Left renal pelvis (tissue), 4 donors: ENCODE measurements at places on chromosomes 7 and 10. TPM values are rescaled to one million over a fixed set of nuclear protein-coding genes. Genes with fewer than 3 reads are reported as not detected.
A peak's percentile ranks its signal among the peaks of the same experiment; 100 is the strongest.

The EFCAB10 gene
- polyA plus RNA-seq, result 1.7 TPM

The TLX1 gene
- polyA plus RNA-seq, result not detected

The SRRM3 gene
- 2.2 TPM for polyA plus RNA-seq

The SLC26A3 gene
- 0.10 TPM for polyA plus RNA-seq

The PLEKHS1 gene
- 0.21 TPM for polyA plus RNA-seq

The MUC12 gene
- 0.46 TPM for polyA plus RNA-seq

The STRIP2 gene
- polyA plus RNA-seq, result 3.4 TPM

The ARHGAP19 gene
- 33.6 TPM for polyA plus RNA-seq

The KCND2 gene
- 12.5 TPM for polyA plus RNA-seq

The METTL27 gene
- 1.8 TPM for polyA plus RNA-seq

The SPAG6 gene
- polyA plus RNA-seq, result 0.29 TPM

The ZNF425 gene
- polyA plus RNA-seq, result 6.2 TPM

The FAM24B gene
- 7.2 TPM for polyA plus RNA-seq

The OR9A2 gene
- polyA plus RNA-seq, result not detected

The FFAR4 gene
- polyA plus RNA-seq, result 0.08 TPM

The CALCR gene
- polyA plus RNA-seq, result 0.76 TPM

The OR2A5 gene
- polyA plus RNA-seq, result 0.06 TPM

GRCh38 chr7:130927564-130927963 is 193.6 kb upstream of the KLF14 start:
- no peak for DNase-seq

DNA sequence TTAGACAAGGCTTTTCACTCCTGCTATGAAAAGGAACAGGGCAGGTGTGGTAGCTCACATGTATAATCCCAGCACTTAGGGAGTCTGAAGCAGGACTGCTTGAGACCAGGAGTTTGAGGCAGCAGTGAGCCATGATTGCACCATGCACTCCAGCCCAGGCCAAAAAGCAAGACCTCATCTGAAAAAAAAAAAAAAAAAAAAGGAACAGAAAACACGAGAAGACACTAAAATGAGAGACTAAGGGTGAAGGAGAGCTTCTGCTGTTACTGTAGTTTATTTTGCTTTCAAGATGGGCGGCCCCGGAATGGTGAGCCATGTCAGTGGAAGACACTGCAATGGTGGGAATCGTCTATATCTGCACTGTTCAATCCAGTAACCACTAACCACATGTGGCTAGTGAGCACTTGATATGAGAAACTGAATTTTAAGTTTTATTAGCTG is 9.9 kb downstream of the PIP4K2A start:
- DNase-seq, result no peak

GRCh38 chr7:120738816-120739215 is 119.1 kb downstream of the TSPAN12 start:
- no peak for DNase-seq

DNA sequence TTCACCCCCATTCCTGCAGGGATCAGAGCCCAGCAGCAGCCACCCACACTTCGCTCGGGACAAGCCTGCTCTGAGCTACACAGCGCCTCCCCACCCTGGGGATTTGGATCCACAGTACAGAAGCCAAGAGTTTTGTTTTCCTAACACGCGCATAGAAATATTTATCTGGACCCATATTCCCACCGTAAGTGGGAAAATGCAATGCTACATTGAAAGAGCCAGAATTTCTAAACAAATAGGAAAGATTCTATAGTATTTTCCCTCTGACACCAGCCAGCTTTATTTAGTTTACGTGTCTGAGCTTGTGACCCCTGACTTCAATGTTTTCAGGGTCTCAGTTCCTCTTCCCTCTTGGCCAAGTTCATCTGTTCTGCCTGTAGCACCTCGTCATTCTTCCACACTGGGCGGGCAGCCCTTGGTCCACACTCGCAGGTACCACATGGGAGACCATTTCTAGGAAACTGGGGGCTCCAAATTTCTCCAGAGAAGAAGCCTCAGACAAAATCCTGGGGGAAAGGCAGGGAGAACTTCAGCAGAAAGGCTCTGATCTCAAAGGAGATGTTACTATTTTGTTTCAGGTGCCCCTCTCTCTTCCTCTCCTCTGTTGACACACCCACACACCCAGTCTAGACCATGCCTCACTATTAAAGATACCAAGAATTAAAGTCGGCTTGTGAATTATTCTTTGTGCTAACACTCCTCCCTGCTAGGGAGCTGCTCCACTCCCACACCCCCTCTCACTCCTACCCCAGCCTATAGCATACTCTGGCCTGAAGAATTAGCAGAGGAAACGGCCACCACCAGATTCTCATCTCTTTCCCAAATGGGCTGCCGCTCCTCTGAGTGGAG is 116.0 kb upstream of the PCGF5 start:
- no peak for DNase-seq

GRCh38 chr10:48879451-48879850 is 60.2 kb downstream of the LRRC18 start:
- no peak for DNase-seq

DNA sequence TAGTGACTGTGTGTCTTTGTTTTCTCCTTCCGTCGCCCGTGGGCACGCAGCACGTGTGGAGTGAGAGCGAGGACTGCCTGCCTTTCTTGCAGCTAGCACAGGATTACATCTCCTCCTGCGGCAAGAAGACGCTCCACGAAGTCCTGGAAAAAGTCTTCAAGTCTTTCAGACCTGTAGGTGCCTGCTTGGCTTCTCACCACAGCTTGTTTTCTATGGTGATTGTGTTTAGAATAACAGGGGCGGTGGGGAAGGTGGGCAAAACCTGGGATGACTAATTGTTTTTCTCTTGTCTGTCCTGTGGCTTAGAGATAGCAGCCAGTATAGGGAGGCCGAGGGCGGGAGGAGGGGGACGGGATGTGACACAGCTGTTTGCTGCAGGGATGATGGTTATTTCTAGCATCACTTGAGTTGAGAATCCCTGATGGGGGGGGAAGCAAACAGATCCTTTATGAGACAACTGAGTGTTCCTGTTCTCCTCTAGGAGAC is 11.4 kb downstream of the MTURN start:
- DNase-seq, result no peak

- no peak for DNase-seq
Measured at GRCh38 chr10:61753453-61753852, 90.7 kb downstream of the CABCOCO1 start.

- DNase-seq, result no peak
Measured at GRCh38 chr10:122853665-122854313, 8.1 kb upstream of the CUZD1 start.

- no peak for DNase-seq
Measured at GRCh38 chr10:78301481-78301880, 267.8 kb downstream of the RPS24 start.

- DNase-seq, result no peak
Measured at GRCh38 chr10:58755677-58756076, 243.0 kb downstream of the BICC1 start.

- no peak for DNase-seq
Measured at GRCh38 chr7:66902844-66903180, 18.2 kb upstream of the TMEM248 start.

- no peak for DNase-seq
Measured at GRCh38 chr7:35900651-35901050, 99.8 kb downstream of the SEPTIN7 start.

GRCh38 chr10:86335831-86336230 is 30.8 kb downstream of the GRID1 start:
- DNase-seq, result no peak

GRCh38 chr10:18043148-18044006 is 91.7 kb downstream of the SLC39A12 start:
- no peak for DNase-seq

DNA sequence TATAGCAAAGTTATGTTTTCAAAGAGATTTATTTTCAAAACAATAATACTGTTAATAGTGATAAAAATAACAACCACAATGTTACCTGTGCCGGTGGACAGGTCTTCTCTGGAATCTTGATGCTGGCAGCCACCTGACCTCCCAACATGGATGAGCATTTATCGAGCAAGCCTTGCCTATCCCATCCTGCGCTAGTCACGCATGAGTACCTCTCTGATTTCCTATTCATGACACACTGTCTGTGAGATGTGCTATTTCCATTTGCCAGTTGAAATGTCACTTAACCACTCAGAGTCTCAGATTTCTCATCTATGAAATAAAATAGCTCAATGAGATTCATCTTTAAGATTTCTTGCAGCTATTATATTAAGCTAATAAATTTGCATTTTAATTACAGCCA is 341.2 kb upstream of the VWC2 start:
- DNase-seq, result no peak

- DNase-seq, result no peak
Measured at GRCh38 chr7:66642186-66642585, 13.5 kb downstream of the KCTD7 start.

GRCh38 chr10:98368644-98369043 is 46.3 kb downstream of the PYROXD2 start:
- DNase-seq, result no peak

GRCh38 chr7:39616138-39616537 is 7.2 kb upstream of the RALA start:
- no peak for DNase-seq

GRCh38 chr7:84844771-84845170 is 342.1 kb downstream of the SEMA3D start:
- no peak for DNase-seq

- no peak for DNase-seq
Measured at GRCh38 chr10:9268176-9268575, 1213.7 kb downstream of the GATA3 start.

DNA sequence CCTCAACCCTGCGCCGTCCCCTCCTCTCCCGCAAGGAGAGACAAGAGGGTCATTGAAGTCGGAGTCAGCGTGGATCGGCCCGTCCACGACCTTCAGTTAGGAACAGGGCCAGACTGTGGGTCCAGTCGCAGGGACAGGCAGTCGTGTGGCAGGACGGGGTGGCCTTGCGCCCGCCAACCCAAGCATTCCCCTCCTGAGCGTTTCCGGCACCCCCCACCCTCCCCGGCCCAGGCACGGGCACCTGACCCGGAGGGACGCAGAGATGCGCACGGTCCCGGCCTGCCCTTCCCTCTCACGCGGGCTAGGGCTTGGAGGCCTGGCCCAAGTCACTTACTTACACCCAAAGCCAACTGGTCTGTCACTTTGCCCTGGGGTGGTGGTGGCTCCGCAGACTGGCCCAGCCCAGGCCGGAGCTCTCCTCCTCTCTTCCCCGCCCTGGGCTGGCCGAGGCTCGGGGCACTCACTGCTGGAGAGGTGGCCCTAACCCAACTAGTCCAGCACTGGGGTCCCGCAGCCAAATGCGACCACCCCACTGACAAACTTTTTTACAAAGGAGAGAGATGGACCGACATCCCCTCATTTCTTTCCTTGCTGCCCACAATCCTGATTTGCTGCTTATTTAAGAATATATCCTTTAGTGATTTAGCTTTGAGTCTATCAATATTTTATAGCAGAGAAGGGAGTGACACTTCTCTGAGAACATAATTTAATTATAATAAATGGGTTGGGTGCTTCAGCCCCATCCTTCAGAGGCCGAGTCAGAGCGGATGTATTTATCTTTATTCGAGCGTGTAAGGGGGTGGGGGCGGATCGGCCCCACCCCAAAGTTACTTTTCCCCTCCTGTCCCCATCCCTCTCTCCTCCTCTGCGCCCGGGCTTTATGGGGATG is 1.2 kb upstream of the UNCX start:
- DNase-seq, result no peak

GRCh38 chr7:144821067-144821466 is 14.8 kb downstream of the TPK1 start:
- DNase-seq, result no peak

DNA sequence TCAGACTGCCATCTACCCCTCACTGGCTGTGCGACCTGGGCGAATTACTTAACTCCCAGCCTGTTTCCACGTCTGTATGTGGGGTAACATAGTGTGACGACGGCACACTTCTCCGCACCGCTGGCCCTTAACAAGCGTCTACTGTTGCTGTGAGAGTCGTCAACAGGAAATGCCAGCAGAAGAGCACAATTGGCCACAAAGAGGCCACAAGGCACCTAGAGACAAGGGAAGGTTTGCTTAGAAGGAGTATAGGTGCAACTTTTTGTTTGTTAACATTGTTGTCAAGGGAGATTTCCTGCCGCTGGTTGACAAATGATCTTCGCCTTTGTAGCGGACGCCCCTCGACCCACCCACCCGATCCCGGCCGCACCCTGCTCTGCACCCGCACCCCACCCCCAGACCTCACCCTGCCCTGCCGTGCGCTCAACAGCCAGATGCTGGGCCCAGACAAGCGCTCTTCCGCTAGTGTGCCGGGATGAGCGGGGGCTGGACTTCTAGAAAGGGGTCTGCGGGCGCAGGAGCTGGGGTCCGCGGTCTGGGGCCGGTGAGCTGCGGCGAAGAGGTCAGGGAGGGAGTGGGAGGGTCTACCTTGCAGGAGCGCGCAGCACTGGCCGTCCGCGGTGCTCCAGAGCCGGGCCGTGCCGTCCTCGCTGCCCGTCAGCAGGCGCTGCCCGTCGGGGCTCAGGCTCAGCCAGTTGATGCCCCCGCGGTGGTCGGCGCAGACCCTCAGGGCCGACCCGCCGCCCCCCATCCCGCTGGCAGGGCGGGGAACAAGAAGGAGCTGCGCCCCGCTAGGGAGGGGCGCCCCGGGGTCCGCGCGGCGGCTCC is 785 bp downstream of the WDR86 start:
- no peak for DNase-seq

DNA sequence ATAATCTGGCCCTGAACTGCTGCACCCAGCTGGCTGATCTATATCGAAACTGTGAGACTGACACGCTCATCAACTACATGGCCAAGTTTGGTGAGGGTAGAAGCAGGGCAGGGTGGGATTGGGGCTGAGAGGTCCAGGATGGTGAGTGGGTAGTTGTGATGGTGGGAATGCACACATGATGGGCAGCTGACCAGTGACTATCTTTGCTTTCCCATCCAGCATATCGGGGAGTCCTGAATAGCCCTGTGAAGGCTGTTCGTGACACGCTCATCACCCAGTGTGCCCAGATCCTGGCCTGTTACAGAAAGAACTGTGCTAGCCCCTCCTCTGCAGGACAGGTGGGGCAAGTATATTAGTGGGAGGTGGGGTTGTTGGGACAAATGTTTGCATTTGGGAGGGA is 12.5 kb upstream of the CHCHD1 start:
- DNase-seq, result no peak

GRCh38 chr7:149306854-149307253 is 44.9 kb downstream of the ZNF783 start:
- DNase-seq, result no peak

DNA sequence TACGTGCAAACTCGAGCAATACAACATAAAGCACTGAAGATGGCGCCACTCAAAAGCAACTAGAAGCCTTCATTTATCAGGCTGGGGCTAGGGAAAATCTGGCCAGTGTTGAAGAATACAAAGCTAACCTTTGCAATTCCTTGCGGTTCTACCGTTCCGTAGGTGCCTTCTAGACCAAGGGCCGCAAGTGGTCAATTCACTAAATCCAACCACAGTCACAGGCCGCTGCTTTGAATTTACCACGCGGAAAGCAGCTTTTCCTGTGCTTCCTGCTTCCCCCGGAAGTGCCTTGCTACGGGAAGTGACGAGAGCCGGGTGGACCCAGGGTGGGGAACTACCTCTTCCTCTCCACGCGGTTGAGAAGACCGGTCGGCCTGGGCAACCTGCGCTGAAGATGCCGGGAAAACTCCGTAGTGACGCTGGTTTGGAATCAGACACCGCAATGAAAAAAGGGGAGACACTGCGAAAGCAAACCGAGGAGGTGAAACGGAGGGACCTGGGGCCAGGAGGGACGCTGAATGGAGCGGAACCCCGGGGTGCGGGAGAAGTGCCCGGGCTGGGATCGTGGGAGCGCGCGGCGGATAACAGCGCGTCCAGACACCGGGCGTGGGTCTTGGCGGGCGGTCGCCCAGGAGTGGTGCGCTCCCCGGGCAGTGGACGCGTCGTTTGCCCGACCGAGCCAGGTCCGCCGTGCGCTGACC is at the start of gene DDX21:
DDX21 (plus strand) TSS at position 339 of the 701 bp plus-strand sequence; CDS start at position 395, 56 bp downstream.
- peak; percentile 76 for DNase-seq
